ENCODE measurements at places on chromosomes 12 and 14.

GRCh38 chr12:5102806-5103205 lies 59.1 kb downstream of the KCNA5 start:
- no peak for DNase-seq

DNA sequence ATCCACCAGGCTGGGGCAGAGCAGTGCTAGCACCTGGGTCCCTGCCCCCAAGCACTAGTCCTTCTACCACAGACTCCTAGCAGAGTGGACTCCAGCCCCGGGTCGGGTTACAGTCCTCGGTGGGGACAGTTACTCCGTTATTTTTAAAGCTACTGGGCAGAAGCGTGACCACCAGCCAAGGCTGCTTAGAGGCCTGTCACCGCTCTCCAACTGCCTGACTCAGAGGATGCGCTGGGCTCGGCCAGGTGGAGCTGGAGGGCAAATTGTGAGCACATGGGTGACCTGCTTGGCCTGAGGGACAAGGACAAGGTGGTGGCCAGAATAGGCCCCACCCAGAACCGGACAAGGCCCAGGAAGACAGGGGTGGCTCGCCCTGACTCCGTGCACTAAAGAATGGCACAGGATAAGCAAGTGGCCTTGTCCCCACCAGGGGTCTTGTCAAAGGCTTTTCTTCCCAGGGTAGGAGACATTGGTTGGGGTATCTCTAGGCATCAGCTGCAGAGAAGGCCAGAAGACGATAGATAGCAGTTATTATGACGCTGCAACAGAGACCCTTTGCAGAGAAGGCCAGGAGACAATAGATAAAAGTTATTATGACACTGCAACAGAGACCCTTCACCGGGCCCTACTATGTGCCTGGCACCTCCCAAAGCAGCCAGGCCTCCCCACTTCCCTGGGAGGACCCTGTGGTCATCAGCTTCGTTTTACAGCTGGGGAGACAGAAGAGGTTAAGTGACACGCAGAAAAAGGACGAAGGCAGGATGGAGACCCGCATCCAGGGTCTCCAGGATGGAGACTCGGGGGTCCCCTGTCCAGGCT lies 1.6 kb downstream of the ABCB9 start:
- DNase-seq: no peak

- DNase-seq: peak; percentile 64
Observed at GRCh38 chr12:72274931-72275330, 2.8 kb downstream of the TRHDE start.

- peak; percentile 19 for DNase-seq
Observed at GRCh38 chr12:48601013-48601756, 31.3 kb upstream of the LALBA start.

- DNase-seq: no peak
Observed at GRCh38 chr14:62736048-62737043, 308.9 kb downstream of the KCNH5 start.
